ENCODE measurements at places on chromosomes 1 and 21.

- DNase-seq = no peak
Measured at GRCh38 chr1:60041783-60042182, 31.8 kb downstream of the C1orf87 start.

GRCh38 chr1:248821641-248822040 lies 4.1 kb downstream of the SH3BP5L start:
- DNase-seq = no peak

DNA sequence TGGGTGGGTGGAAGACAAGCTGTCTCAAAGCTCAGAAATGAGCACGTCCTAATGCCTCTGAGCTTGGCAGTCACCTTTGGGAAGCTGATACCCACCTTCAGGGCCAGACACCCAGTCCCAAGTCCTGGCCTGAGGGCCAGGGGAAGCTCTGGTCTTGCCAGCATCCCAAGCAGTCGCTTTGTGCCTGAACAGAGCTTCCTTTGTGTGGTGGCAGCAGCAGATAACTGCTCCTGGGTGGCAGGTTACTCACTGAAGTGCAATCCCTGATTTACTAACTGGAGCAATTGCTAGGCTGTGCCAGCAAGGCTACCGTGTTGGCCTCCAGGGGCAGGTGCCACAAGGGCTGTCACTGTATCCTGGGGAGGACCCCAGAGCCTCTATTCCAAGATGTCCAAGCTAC lies 40.4 kb upstream of the GRHL3 start:
- DNase-seq = no peak

GRCh38 chr1:246302711-246303317 lies 204.3 kb downstream of the SMYD3 start:
- DNase-seq = no peak

DNA sequence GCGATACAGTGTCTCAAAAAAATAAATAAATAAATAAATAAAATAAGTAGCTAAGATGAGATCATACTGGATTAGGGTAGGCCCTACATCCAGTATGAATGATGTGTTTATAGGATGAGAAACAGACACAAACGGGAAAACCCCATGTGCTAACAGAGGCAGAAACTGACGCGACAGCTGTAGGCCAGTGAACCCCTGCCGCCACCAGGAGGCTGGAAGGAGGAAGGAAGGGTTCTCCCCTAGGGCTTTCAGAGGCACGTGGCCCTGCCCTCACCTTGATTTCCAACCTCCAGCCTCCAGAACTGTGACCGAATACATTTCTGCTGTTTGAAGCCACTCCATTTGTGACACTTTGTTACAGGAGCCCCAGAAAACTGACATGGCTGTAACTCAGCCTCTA lies 38.5 kb downstream of the CHD5 start:
- DNase-seq = no peak

DNA sequence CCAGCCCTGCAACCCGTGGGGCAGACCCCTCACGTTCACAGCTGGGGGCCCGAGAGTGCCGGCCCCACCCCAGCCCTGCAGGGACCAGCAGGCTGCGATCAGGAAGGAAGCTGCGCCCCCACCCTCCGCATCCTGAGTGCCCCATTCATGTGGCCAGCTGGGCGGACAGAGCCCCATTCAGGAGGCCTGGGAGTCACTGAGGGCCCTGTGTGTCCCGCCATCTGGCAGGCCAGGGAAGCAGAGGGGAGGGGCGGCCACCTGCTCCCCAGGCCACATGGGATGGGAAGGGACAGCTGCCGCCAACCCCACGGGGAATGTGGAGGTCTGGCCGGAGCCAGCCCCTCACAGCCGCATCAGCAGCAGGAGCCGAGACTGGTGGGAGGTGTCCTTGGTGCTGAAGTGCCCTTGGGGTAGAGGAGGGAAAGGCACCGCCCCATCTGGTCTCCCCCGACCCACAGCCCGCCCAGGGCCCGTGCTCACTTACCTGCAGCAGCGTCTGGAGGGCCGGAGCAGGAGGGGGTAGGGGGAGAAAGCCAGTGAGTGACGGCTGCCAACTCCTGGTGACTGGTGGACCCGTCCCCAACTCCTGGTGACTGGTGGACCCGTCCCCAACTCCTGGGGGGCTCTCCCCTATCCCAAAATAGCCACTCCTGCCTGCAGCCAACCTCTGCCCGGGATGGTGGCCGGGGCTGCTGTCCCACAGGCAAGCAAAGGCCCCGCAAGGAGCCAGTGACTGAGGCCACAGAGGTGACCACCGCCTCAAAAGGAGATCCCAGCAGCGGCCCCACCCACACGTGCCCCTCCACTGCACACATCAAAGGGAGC lies 8.7 kb downstream of the ACAP3 start:
- DNase-seq = no peak

DNA sequence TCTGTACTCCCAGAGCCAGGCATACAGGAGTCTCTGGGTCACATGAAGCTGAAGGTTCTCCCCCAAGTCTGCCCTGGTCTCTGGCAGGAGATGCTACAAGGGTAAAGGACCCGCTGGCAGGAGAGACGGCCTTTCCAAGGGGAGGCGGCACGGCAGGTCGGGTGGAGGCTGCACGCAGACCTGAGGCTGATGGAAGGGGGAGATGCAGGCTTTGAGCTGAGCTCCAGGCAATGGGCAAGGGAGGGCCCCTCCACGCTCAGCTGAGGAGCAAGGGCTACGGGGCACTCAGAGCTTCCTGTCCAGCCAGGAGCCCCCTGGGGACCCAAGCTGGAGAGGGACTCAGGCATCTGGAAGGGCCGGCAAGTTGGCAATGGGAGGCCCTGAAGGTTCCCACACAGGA lies 50.3 kb downstream of the MEGF6 start:
- DNase-seq = no peak

GRCh38 chr1:29800522-29800956 lies 564.2 kb downstream of the PTPRU start:
- no peak for DNase-seq

- no peak for DNase-seq
Measured at GRCh38 chr1:201142011-201142848, 12.0 kb downstream of the TMEM9 start.

DNA sequence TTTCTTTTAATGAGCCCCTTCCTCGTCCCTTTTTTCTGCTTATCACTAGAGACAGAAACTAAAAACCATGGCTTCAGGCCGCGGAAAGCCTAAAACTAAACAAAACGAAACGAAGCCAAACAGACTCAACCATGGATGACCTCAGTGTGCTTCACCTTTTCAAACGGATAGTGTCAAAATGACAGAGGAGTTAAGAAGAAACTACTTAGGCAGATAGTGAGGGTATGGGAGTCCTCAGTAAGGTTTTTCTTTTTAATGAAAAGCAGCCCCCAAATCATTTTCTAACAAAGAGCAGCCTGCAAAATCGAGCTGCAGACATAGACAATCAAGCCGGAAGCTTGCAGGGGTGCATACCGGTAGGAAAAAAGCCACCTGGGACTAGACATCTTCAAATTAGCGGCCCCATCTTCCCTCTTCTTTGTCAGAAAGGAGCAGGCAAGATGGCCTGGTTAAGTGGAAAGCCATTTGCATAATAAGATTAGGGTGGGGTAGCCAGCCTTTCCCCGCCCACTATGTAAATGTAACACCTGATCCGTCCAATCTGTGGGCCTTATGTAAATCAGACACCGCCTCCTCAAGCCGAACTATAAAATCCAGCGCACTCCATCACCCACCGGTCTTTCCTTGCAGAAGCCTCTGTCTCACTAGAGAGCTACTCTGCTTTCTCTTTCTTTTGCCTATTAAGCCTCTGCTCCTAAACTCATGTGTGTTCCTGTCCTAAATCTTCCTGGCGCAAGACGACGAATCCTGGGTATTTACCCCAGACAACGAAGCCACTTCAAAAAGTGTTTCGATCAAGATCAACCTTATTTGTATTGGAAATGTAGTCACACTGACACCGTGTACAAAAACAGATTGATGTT lies 6.2 kb upstream of the ERO1B start:
- DNase-seq = no peak
